ENCODE measurements at places on chromosomes 12 and 14.

- DNase-seq = no peak
Observed at GRCh38 chr12:89947437-89948270, 239.0 kb upstream of the ATP2B1 start.

DNA sequence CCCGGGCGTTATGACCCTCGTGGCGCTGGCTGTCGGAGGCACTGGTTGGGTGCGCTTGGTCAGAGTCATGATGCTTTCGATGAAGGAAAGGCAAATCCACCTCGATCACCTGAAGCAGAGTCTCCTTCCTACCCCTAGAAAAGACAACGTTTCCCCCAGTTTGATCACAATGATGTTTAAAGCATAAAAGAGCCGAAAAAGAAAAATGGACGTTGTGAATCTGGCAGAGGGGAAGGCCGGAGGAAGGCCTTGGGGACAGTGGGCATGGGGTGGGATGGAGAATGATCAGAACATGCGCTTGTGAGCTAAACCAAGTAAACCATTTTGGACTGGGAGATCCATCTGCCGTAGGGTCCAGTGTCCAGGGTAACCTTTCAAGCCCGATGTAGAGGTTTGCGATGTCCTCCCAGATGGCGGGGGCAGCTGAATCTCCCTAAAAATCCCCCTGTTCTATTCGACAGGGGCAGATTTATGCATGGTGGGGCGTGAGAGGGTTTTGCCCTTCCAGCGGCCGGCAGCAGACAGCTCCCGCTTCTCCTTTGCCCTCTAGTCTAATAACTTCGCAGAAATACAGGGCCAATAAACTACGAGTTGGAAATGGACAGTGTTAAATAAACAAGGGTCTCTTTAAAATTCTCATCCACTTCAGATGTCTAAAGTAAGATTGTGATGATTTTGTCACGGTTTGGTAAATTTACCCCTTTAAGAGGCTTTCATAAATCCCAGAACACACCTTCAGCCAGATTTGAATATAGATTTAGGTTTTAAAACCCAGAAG lies 2.3 kb upstream of the OTX2 start:
- no peak for DNase-seq

- no peak for DNase-seq
Observed at GRCh38 chr12:70278945-70279344, 35.7 kb downstream of the CNOT2 start.

- DNase-seq = no peak
Observed at GRCh38 chr12:40104461-40105264, 1.2 kb downstream of the SLC2A13 start.

DNA sequence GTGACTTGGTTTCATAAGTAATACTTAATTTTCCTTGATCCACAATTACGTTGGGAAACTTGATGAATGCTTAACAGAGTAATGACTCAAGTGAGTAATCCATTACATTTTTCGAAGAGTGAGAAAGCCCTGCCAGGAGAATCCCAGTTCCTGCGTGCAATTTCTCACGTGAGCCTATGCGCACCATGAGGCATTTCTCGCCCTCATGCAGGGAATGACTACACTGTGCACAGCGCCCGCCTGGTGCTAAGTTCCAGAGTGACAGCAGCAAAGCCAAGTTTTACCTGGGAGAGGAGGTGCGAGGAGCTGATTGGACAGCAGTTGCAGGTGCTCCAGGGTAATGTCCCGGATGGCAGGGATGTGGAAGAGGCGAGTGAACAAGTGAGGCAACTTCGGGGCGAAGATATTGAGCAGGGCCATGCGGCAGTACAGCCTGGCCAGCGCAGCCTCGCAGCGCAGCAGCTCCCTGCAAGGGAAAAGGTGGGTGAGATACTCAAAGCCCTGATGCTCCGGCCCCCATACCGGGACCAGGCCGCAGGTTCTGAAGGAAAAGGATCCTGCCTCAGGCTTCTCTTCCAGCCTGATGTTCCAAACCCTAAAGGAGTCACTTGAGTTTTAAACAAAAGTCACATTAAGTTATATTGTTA lies 69.4 kb downstream of the TRAFD1 start:
- DNase-seq = no peak

DNA sequence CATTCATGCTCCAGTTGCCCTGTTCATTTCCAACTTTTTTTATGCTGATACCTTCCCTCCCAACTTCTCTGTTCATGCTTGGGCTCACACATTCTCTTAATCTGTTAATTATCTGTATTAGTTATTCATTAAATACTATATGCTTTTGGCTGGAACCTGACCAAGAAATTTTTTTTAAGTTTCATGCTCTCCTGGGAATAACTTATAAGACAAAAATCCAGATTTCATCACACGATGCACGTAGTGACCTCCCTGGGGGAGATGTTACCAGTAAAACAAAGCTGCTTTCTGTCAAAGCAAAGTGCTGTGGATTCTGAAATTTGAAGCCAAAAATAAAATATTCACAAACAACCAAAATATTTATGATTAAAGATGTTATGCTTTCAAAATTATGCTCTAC lies 215.0 kb upstream of the USP15 start:
- no peak for DNase-seq

DNA sequence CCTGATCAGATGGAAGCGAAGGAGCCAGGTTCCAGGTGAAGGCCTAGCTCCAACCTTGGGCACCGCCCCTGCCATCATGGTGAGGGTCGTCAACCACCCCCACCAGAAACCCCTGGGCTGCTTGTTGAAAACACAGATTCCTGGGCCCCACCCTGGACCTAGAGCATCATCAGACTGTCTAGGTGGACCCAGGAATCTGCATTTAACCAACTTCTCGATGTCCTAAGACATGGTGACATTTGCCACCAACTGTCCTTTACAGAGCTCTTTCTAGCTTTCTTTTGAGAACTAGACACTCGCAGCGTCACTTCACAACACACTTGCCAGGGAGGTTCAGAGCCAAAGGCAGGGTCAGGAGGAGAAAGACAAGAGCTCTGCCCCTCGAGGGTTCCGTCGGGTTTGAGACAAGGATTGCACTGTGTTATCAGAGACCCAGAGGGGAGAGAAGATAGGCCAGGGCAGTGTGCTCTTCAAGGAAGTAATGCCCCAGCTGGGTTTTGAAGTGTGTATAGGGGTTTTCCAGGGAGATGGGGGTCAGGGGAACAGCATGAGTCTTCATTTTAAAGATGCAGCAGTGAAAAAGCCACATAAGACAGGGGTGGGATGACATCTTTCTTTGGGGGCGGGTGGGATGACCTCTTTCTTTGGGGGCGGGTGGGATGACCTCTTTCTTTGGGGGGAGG lies 24.6 kb downstream of the RFLNA start:
- DNase-seq = no peak

- DNase-seq = no peak
Observed at GRCh38 chr12:96710127-96710745, 196.8 kb upstream of the NEDD1 start.

DNA sequence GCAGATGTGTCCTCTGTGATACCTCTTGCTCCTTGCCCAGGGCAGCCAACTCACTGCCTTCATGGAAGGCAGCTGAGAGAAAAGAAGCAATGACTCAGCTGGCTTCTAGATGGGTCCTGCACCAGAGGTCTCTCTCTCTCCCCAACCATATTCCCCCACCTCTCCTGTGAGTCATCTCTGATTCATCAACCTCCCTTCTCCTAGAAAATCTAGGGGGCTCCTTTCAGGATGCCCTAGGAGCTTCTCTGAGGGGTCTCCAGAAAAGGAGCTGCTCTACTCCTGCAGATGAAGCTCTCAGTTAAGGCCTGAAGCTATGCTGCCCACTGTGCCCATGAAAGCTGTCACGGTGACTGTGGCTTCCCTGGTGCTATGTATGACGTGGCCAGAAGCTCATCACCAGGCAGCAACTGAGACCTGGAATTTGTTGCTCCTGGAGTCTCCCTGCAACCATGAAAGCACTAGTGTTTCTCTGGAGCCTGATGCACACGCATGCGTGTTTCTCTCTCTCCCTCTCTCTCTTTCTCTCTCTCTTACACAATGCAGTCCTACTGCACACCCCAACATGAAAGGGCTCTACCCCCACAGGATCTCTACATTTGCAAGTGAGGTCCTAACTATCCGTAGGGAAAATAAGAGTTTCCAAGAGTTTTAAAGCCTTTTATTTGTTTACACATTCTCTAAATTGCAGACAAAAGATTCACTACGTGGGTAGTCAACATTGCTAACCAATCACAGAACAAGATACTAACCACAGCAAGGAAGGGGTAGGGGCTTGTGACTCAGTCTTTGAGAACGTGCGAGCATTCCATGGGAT lies 285.3 kb downstream of the DPF3 start:
- DNase-seq = no peak

DNA sequence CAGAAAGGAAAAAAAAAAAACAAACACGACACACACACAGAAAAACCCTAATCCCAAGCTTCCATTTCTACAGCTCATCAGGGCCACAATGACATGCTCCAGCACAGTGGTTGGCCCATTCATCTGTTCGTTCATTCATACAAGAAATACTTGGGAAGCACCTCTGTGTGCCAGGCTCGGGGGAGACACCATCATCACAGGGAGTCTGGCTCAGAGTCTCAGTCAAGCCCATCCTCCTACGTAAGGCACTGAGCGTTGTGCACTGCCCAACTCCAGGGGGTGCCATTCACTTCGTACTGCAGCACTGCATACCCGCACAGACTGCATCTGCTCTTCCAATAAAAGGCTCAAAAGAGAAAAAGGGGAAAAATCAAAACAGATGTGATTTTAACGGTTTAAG lies 15.3 kb downstream of the VPS37B start:
- no peak for DNase-seq

DNA sequence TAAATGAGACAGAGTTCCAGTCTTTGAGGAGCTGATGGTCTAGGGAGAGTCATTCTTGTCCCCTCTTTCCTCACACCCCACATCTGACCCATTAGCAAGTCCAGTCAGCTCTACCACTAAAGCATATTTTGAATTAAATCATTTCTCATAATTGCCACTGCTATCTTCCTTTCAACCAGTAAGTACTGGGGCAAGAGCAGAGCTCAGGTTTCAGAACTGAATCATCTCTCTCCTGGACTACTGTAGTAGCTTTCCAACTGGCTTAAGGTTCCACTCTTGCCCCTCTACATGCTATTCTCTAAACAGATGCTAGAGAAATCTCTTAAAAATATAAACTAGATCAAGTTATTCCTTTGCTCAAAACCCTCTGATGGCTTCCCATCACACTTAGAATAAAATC lies 218.3 kb downstream of the TTC6 start:
- no peak for DNase-seq

GRCh38 chr12:128554546-128555304 lies 269.0 kb downstream of the SLC15A4 start:
- no peak for DNase-seq

DNA sequence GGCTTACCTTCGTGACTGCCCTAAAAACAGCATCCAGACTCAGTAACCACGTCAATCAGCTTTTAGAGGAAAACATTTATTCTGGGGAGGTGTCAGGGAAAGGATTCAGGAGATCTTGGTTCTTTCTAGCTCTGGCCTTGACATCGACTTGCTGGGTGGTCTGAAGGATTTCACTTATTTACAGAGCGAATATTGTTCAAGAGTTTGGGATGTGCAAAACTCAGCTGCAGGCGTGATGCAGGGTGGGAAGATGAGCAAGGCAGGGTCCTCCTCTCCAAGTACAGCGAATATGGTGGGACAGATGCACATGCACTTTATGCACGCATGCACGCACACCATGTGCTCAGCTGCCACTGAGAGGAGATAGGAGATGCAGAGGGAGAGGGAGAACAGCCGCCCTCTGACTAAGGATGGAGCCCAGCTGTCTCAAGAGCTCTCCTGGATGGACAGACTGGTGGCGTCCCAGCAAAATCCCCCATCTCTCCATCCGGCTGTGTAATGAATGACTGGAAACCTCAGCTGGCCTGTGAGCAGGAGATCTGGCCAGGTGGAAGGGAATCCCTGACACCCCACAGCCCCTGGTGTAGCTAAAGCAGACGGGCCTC lies 24.4 kb upstream of the BDKRB1 start:
- DNase-seq = no peak

- DNase-seq = no peak
Observed at GRCh38 chr14:51395361-51395849, 155.4 kb downstream of the TMX1 start.

GRCh38 chr12:3034067-3034750 lies 43.0 kb upstream of the TSPAN9 start:
- DNase-seq = no peak

- no peak for DNase-seq
Observed at GRCh38 chr14:84694161-84694560, 835.8 kb upstream of the FLRT2 start.

DNA sequence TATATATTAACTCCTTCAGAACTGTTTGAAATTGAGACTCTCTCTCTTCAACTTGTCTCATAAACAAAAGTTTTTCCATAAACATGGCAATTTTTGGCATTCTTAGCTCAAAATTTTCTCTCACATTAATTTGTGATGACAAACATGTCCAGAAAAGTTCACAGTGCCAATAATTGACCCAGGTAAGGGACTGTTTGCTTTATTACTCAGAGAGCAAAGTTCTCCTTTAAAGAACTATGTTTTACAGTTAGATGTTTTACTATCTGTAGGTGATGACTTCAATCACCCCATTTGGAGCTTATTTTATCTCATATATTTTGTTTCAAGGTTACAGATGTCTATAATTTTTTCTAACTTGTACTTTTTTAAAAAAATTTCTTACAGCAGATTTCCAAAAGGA lies 855.6 kb downstream of the SLC16A7 start:
- DNase-seq = no peak

DNA sequence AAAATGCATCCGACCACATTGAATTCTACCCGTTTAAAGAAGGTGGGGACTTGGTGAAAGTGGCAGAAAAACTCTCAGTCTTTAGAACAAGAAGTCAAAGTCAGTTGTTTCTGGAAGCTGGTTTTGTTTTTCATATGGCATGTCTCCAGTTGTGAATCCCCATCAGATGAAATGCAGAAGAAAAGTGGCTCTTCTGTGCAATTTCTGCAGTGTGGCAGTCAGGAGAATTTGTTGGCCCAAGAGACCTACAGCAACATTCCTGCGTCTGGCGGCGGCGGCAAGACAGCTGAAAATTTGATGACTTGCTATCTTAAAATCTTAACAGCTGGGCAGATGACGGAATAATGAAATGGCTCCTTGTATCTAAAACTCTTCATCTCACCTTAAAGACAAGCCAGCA lies 201.5 kb downstream of the FOXN3 start:
- DNase-seq = no peak

GRCh38 chr14:100271247-100271939 lies 32.4 kb downstream of the YY1 start:
- DNase-seq = no peak

- DNase-seq = no peak
Observed at GRCh38 chr14:56585461-56586084, 6.0 kb downstream of the TMEM260 start.

GRCh38 chr12:4027412-4027811 lies 154.2 kb upstream of the PARP11 start:
- peak; percentile 53 for DNase-seq

GRCh38 chr12:123741937-123742572 lies 20.0 kb upstream of the DNAH10 start:
- no peak for DNase-seq

- no peak for DNase-seq
Observed at GRCh38 chr14:64724578-64724930, 20.3 kb downstream of the PLEKHG3 start.
